ENCODE measurements at places on chromosomes 11 and 22.

DNA sequence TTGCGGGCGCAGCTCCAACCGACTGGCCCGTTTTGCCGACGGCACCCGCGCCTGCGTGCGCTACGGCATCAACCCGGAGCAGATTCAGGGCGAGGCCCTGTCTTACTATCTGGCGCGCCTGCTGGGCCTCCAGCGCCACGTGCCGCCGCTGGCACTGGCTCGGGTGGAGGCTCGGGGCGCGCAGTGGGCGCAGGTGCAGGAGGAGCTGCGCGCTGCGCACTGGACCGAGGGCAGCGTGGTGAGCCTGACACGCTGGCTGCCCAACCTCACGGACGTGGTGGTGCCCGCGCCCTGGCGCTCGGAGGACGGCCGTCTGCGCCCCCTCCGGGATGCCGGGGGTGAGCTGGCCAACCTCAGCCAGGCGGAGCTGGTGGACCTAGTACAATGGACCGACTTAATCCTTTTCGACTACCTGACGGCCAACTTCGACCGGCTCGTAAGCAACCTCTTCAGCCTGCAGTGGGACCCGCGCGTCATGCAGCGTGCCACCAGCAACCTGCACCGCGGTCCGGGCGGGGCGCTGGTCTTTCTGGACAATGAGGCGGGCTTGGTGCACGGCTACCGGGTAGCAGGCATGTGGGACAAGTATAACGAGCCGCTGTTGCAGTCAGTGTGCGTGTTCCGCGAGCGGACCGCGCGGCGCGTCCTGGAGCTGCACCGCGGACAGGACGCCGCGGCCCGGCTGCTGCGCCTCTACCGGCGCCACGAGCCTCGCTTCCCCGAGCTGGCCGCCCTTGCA lies 1.0 kb downstream of the FJX1 start:
- H3K27ac ChIP-seq = no peak overlapping the region
- no peaks in the 10 kb centered on the region for H3K36me3 ChIP-seq
- H3K4me3 ChIP-seq = peak overlapping the region; percentile 48
- peaks cover 4% of the 10 kb centered on the region for H3K4me1 ChIP-seq

- no peak overlapping the region for H3K27ac ChIP-seq
- peaks cover 5% of the 10 kb centered on the region for H3K27me3 ChIP-seq
- no peaks in the 10 kb centered on the region for H3K36me3 ChIP-seq
Observed at GRCh38 chr11:78796956-78797355, 222.3 kb upstream of the NARS2 start.

GRCh38 chr11:74638869-74639268 lies 46.5 kb downstream of the POLD3 start:
- H3K4me1 ChIP-seq = peaks cover 8% of the 10 kb centered on the region
- H3K4me3 ChIP-seq = no peak overlapping the region

- H3K4me1 ChIP-seq = no peaks in the 10 kb centered on the region
- no peaks in the 10 kb centered on the region for H3K36me3 ChIP-seq
- no peak for DNase-seq
- H3K27ac ChIP-seq = no peak overlapping the region
Observed at GRCh38 chr11:31030138-31030792, 339.3 kb downstream of the DCDC1 start.

GRCh38 chr11:579830-580601 lies 3.7 kb downstream of the PHRF1 start:
- no peak overlapping the region for H3K4me3 ChIP-seq
- no peak for DNase-seq
- H3K36me3 ChIP-seq = peaks cover 12% of the 10 kb centered on the region

- H3K27me3 ChIP-seq = no peaks in the 10 kb centered on the region
- H3K4me3 ChIP-seq = no peak overlapping the region
- peaks cover 10% of the 10 kb centered on the region for H3K36me3 ChIP-seq
Observed at GRCh38 chr22:21686193-21686608, 20.4 kb downstream of the PPIL2 start.

- peak overlapping the region; percentile 67 for H3K4me3 ChIP-seq
- no peaks in the 10 kb centered on the region for H3K36me3 ChIP-seq
- H3K27ac ChIP-seq = no peak overlapping the region
Observed at GRCh38 chr11:33016654-33017053, 976 bp downstream of the DEPDC7 start.

DNA sequence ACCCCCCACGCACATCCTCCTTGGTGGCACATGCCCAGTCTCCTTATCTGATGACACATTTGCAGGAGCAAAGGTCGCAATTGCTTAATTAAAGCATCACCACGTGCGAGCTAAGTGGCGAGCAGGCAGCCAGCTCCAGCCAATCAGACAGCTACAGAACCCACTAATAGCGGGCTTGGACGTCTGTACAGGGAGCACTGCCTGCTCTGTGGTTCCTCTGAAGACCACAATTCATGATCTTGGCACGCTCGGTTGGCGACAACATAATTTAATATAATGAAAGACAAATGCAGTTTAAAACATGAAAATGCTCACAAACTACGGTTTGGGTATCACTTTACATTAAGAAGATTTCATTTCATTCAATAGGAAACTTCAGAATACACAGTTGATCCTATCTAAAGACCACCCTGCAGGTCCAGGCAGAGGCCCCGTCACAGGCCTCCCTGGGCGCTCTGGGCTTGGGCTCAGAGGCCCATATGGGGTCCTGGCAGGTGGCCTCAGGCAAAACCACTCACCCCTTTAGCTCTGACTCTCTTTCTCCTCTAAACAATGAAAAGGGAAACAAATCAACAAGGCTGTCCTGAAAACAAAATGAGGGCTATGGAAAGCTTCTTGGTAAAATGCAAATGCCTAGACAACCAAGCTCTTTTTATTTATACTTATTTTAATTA lies 10.4 kb downstream of the PACSIN2 start:
- DNase-seq = no peak
- H3K36me3 ChIP-seq = peaks cover 3% of the 10 kb centered on the region
- H3K27me3 ChIP-seq = no peaks in the 10 kb centered on the region

DNA sequence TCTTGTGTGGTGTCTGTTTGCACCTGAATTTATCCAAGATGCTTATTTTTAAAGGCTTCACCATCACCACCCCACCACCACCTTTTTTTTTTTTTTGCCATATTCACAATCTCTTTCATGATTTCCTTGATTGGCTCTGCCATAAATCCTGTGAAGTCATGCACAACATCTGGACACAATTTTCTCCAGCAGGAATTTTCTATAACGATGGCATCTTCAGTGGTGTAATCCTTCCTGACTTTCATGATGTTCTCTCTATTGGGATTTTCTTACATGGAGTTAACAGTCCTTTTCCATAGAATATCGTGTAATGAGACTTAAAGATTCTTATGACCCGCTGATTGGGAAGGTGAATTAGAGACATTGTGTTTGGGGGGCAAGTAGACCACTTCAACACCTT lies 17.8 kb downstream of the ZFP91 start:
- no peaks in the 10 kb centered on the region for H3K27me3 ChIP-seq
- no peak for DNase-seq
- H3K4me3 ChIP-seq = peak overlapping the region; percentile 3
- H3K36me3 ChIP-seq = peaks cover 42% of the 10 kb centered on the region
